H9 (cell line): ENCODE measurements at places on chromosomes 13 and 19.

DNA sequence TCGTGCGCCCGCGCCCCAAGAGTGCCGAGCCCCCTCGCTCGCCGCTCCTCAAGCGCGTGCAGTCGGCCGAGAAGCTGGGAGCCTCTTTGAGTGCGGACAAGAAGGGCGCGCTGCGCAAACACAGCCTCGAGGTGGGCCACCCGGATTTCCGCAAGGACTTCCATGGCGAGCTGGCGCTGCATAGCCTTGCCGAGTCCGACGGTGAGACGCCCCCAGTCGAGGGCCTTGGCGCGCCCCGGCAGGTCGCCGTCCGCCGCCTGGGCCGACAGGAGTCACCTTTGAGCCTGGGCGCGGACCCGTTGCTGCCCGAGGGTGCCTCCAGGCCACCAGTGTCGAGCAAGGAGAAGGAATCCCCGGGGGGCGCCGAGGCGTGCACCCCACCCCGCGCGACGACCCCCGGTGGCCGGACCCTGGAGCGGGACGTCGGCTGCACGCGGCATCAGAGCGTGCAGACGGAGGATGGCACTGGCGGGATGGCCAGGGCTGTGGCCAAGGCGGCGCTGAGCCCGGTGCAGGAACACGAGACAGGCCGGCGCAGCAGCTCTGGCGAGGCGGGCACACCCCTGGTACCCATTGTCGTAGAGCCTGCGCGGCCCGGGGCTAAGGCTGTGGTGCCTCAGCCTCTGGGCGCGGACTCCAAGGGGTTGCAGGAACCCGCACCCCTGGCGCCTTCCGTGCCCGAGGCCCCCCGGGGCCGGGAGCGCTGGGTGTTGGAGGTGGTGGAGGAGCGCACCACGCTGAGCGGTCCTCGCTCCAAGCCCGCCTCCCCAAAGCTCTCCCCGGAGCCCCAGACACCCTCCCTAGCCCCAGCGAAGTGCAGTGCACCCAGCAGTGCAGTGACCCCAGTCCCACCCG is 7.1 kb downstream of the DNASE2 start:
- DNase-seq: no peak

DNA sequence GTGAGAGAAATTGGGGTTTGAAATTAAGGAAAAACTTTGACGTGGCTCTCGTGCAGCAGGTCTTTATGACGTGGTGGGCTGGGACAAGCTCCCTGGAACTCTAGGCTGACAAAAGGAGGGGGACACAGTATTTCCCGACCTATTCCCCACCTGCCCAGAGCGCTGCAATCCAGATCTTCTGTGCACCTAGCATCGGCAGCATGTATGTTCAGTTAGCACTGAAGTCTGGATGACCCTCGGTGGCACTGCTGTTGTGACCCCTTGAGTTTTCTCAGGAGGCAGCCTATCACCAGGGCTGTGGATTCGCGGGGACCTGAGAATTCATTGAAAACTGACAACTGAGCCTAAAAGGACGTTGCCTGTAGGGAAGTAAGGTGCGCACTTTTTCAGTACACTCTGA is 9.1 kb upstream of the ZNF536 start:
- DNase-seq: no peak

DNA sequence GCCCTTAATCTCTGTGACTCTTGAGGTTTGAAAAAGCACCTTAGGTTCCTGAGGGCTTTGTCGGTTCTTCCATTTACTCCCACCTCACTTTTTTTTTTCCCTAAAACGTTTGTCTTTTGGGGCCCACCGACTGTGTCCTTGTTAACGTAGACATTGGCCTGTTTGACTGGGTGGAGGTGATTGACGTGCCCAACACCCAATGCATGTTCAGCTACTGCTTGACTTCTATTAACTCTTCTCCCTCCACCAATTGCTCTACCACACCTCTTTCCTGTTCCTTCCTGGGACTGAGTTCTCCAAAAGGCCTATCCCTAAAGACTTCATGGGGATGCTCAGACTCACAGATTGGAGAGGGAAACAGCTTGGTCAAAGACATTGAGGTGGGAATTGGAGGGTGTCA is 17.3 kb downstream of the CKM start:
- DNase-seq: peak; percentile 68

DNA sequence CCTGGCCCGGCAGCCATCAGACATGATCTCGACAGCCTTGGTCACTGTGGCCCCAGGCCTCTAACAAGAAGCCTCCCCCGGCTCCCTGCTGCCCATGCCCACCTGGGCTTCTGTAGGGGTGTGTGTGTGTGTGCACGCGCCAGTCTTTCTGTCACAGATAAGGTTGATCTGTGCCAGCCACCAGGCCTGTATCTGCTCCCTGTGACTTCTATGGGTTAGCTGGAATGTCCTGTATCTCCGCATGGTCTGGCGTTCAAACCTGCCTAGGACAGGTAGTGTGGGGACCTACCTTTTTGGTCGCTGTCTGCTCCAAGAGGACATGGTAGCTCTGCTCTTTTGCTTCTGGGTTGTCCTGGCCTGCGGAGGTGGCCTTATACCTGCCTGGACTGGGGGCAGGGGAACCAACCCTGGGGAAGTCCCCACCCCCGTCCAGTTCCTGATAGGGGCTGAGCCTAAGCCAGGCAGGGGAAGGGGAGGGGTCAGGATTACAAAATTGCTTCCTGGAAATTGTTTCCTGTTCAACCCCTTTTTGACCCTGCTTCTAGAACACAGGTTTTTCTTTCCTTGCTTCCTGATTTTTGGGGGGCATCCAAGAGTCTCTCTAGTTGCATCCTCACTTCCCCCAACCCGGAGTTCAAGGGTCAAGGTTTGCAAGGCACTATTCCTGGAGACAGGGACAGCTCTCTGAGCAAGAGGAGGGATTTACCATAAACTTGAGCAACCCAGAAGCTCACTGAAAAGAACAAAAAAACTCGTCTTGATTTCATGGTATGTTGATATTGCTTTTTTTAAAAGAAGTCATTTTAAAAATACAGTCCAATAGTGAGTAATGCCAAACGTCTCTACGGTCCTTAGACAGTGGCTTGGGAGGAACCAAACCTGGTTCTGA is at the start of gene LRG1:
LRG1 (minus strand) TSS at position 344 of the 889 bp plus-strand sequence; CDS start at position 321, 23 bp downstream.
- DNase-seq: no peak

DNA sequence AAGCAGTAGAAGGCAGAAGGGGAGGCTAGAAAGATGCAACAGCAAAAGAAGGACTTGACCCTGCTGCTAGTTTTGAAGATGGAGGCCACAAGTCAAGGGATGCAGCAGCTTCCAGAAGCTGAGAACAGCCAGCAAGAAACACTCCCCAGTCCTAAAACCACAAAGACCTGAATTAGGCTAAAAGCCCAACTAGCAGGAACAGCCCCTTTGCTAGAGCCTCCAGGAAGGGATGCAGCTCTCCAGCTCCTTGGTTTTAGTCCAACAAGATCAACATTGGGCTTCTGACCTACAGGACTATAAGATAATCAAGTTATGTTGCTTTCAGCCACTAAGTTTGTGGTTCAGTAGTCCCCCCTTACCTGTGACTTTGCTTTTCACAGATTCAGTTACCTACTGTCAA is 10.5 kb upstream of the LATS2 start:
- DNase-seq: no peak
